ENCODE measurements at places on chromosomes 3 and 15. TPM values are rescaled to one million over a fixed set of nuclear protein-coding genes. Genes with fewer than 3 reads are reported as not detected.
A peak's percentile ranks its signal among the peaks of the same experiment; 100 is the strongest.

- no peaks in the 10 kb centered on the region for H3K36me3 ChIP-seq
- no peak overlapping the region for H3K4me3 ChIP-seq
- H3K27ac ChIP-seq, result no peak overlapping the region
- no peak for DNase-seq
These were observed 744.7 kb downstream of the TUSC7 start for GRCh38 chr3:117454254-117454653.

- DNase-seq, result no peak
- no peak overlapping the region for H3K27ac ChIP-seq
- H3K36me3 ChIP-seq, result no peaks in the 10 kb centered on the region
- H3K4me3 ChIP-seq, result no peak overlapping the region
These were observed 362.6 kb upstream of the PLSCR5 start for GRCh38 chr3:146967783-146968182.

GRCh38 chr15:98906712-98907083, 100.9 kb downstream of the PGPEP1L start:
- peak; percentile 44 for DNase-seq
- H3K27ac ChIP-seq, result peak overlapping the region; percentile 28
- no peak overlapping the region for H3K4me3 ChIP-seq
- H3K36me3 ChIP-seq, result peaks cover 3% of the 10 kb centered on the region
- peaks cover 5% of the 10 kb centered on the region for H3K4me1 ChIP-seq
- no peaks in the 10 kb centered on the region for H3K27me3 ChIP-seq

- no peak overlapping the region for H3K27ac ChIP-seq
- H3K36me3 ChIP-seq, result no peaks in the 10 kb centered on the region
- no peak for DNase-seq
- no peaks in the 10 kb centered on the region for H3K4me1 ChIP-seq
- no peaks in the 10 kb centered on the region for H3K27me3 ChIP-seq
These were observed 279.6 kb downstream of the KLF13 start for GRCh38 chr15:31606194-31606669.

- H3K27ac ChIP-seq, result no peak overlapping the region
- H3K36me3 ChIP-seq, result no peaks in the 10 kb centered on the region
- peak; percentile 67 for DNase-seq
- H3K27me3 ChIP-seq, result no peaks in the 10 kb centered on the region
- no peak overlapping the region for H3K4me3 ChIP-seq
These were observed 72.8 kb upstream of the AADACL2 start for GRCh38 chr3:151660885-151661284.

The CCR9 gene
- 0.46 TPM for total RNA-seq

- no peak for DNase-seq
- no peak overlapping the region for H3K4me3 ChIP-seq
- no peak overlapping the region for H3K27ac ChIP-seq
- no peaks in the 10 kb centered on the region for H3K36me3 ChIP-seq
- no peaks in the 10 kb centered on the region for H3K27me3 ChIP-seq
These were observed 208.7 kb upstream of the BHLHE40 start for GRCh38 chr3:4770561-4770960.

DNA sequence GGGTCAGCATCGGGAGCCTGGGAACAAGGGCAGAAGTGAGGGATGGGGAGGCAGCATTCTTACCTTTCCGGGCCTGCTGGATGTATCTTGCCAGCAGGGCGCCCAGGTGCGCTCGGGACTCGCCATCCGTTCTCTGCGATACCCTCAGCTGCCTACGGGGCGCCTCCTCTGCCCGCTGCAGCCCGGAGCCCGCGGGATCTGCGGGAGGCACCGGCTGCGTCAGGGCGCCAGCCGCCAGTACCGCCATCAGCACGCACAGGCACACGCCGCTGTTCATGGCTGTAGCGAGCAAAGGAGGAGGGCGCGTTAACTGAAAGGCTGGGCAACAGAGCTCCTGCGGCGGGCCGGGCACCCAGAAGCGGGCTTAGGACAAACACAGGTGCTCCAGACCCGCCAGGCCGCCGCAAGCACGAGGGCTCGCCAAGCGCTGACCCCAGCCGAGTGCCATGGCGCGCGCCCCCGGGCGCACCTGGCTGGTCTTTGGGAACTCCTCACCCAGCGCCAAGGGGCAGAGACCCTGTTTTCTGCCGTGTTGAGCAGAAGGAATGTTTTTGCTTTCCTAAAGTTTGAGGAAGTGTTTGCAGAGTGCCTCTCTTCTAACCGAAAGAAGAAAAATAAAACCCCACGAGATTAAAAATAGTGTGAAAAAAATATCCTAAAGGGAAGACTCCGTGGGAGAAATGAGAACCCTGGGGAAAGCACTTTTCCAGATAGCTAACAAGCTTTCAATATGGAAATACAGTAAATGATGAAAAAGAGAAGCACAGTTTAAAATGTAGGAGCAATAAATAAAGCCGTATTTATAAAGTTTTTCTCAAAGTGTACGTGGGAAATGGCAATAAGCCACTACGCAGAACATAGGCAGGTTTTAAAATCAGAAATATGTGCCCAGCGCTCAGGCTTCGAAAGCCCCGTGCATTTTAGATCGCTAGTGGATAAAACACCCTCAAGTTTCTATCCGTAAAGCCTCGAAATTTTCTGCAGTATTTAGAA, 2.3 kb downstream of the CCK start:
- H3K36me3 ChIP-seq, result no peaks in the 10 kb centered on the region
- no peak overlapping the region for H3K4me3 ChIP-seq
- no peaks in the 10 kb centered on the region for H3K4me1 ChIP-seq
- H3K27ac ChIP-seq, result no peak overlapping the region
- peaks cover 6% of the 10 kb centered on the region for H3K27me3 ChIP-seq

The UACA gene
- total RNA-seq, result 195 TPM

GRCh38 chr3:134677196-134677986, 26.6 kb upstream of the KY start:
- H3K4me1 ChIP-seq, result peaks cover 2% of the 10 kb centered on the region
- no peaks in the 10 kb centered on the region for H3K36me3 ChIP-seq
- no peak for DNase-seq
- H3K27me3 ChIP-seq, result no peaks in the 10 kb centered on the region

The STRC gene
- total RNA-seq, result 1.0 TPM

GRCh38 chr3:171828902-171829770, 14.0 kb upstream of the TMEM212 start:
- no peak overlapping the region for H3K27ac ChIP-seq
- no peak overlapping the region for H3K4me3 ChIP-seq
- no peaks in the 10 kb centered on the region for H3K27me3 ChIP-seq
- peaks cover 7% of the 10 kb centered on the region for H3K4me1 ChIP-seq
- no peak for DNase-seq

GRCh38 chr15:84079885-84080777, 155.4 kb upstream of the GOLGA6L4 start:
- peaks cover 26% of the 10 kb centered on the region for H3K27me3 ChIP-seq
- H3K4me3 ChIP-seq, result no peak overlapping the region
- H3K4me1 ChIP-seq, result no peaks in the 10 kb centered on the region
- H3K27ac ChIP-seq, result no peak overlapping the region

GRCh38 chr3:12648384-12648959, 15.4 kb downstream of the RAF1 start:
- no peak for DNase-seq
- H3K27ac ChIP-seq, result no peak overlapping the region
- H3K27me3 ChIP-seq, result no peaks in the 10 kb centered on the region
- peaks cover 10% of the 10 kb centered on the region for H3K4me1 ChIP-seq
- H3K4me3 ChIP-seq, result no peak overlapping the region

The SLC51A gene
- total RNA-seq, result 2.8 TPM

DNA sequence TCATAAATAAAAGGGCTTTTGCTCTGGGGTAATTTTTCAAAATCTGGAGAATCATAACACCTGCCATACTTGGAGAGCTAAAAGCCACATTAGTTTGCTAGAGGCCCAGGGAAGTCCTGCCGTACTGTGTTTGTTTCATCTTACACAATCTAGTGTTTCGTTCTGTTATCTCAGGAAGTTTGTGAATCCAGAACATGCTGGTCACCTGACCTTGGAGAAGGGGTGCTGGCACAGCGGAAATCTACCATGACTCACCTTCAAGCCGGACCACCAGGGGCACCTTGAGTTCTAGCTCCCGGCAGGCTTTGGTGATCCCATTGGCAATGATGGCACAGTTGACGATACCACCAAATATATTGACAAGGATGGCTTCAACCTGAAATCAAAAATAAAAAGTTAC, 253.9 kb downstream of the SUCLG2 start:
- H3K27ac ChIP-seq, result no peak overlapping the region
- peaks cover 5% of the 10 kb centered on the region for H3K36me3 ChIP-seq
- H3K4me3 ChIP-seq, result no peak overlapping the region
- no peaks in the 10 kb centered on the region for H3K27me3 ChIP-seq
- DNase-seq, result no peak
